Breast epithelium (tissue), 4 donors: ENCODE measurements at places on chromosomes 7 and 10. TPM values are rescaled to one million over a fixed set of nuclear protein-coding genes. Genes with fewer than 3 reads are reported as not detected.

The PRF1 gene
- 2.2 TPM for total RNA-seq

The TFPI2 gene
- total RNA-seq: 46.7 TPM

The HOXA6 gene
- total RNA-seq: 7.9 TPM

The INHBA gene
- 0.64 TPM for total RNA-seq

The CALY gene
- total RNA-seq: not detected

- no peaks in the 10 kb centered on the region for H3K4me1 ChIP-seq
- DNase-seq: no peak
- H3K27ac ChIP-seq: no peak overlapping the region
- no peaks in the 10 kb centered on the region for H3K36me3 ChIP-seq
Observed at GRCh38 chr10:63866747-63867140, 345.5 kb downstream of the REEP3 start.

DNA sequence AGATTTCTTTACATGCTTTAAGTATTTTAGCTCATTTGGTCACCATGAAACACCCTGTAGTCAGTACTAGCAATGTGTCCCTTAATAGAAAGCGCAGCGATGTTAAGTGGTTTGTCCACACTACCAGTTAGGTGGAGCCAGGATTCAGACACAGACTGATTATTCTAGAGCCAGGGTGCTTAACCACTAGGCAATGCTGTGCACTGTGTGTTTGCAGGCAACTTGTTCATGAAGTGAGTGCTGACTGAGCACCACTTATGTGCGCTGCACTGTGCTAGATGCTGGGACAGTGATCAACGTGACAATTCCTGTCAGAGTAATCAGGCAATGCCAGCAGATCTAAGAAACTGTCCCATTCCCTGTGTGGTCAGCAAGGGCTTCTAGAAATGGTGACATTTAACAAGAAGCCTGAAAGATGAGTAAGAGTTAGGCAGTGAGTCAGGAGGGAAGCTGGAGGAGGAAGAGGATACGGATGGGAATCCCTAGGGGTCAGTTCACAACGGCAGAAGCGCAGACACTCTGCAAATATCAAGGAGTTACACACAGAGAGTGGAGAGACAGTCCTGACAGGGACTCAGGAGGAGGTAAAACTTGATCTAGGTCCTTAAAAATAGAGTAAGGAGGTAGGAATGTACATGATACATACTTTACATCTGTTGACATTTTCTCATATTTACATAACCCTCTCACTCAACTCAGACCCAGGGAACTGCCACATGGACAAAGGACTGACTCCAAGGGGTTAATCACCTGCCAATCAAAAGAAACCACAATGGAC lies 69.7 kb upstream of the EGR2 start:
- H3K27me3 ChIP-seq: no peaks in the 10 kb centered on the region
- H3K4me3 ChIP-seq: no peak overlapping the region
- no peak overlapping the region for H3K27ac ChIP-seq
- H3K4me1 ChIP-seq: no peaks in the 10 kb centered on the region

DNA sequence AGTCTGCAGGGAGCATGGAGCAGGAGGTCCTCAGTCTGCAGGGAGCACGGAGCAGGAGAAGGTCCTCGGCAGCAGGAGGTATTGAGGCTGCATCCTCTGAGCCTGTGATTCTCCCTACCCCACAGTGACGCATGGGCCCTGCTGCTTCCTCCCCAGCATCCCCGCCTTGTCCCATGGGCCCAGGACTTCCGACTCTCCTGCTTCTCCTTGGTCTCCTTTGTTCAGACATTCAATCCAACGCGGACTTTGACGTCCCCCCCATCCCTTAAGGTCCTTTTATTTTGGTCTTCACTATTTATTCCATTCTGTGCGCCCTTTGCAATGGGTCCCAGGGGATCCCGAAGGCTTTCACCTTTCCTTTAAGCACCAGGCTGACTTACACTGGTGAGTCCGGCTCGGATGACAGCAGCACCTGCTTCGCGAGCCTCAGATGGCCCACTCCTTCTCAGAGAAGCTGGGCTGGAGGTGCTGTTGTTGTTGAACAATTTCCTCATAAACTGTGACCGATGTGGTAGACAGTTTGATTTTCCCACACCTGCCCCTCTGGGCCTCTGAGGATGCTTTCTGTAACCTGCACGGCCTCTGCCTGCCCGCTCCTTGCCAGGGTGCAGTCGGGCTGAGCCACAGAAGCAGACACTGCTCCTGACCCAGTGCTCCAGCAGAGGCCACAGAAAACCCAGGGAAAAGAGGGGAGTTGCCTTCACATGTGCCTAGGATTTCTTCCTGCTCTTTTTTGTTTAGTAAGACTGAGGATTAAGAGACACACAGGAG lies 407.2 kb upstream of the SHH start:
- H3K4me3 ChIP-seq: no peak overlapping the region
- no peak for DNase-seq
- no peak overlapping the region for H3K27ac ChIP-seq
- no peaks in the 10 kb centered on the region for H3K36me3 ChIP-seq

GRCh38 chr10:127899766-127900387 lies 7.0 kb upstream of the PTPRE start:
- H3K4me3 ChIP-seq: no peak overlapping the region
- H3K27ac ChIP-seq: no peak overlapping the region
- no peaks in the 10 kb centered on the region for H3K36me3 ChIP-seq
- H3K4me1 ChIP-seq: no peaks in the 10 kb centered on the region
- DNase-seq: no peak
